ENCODE measurements at places on chromosomes 3 and 15. TPM values are rescaled to one million over a fixed set of nuclear protein-coding genes. Genes with fewer than 3 reads are reported as not detected.

The DAZL gene
- not detected for total RNA-seq

The IL12A gene
- total RNA-seq: 0.40 TPM

The PP2D1 gene
- total RNA-seq: not detected

GRCh38 chr3:177231242-177231641, 34.0 kb upstream of the TBL1XR1 start:
- DNase-seq: no peak

GRCh38 chr3:42668793-42669217, 15.3 kb downstream of the ZBTB47 start:
- DNase-seq: no peak

DNA sequence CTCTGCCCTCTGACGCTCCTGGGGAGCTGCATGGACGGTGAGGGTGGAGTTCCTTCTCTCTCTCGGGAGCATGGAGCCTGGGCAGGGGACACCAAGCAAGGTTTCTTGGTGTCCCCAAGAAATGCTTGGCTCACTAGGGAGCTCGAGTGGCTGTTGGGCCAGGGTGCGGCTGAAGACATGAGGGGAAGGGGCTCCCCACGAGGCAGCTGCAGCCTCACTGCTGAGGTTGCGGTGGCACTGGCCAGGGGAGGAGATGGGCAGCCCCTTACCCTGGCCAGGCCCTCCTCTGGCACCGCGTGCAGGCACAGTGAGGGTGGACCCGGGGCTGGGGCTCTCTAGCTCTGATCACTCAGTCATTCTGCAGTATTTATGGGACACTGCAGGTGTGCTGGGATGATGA, 43.5 kb upstream of the SLC41A3 start:
- no peak for DNase-seq

The STX19 gene
- total RNA-seq: not detected

The TM4SF4 gene
- total RNA-seq: not detected

GRCh38 chr15:69338535-69339213, 40.0 kb downstream of the PAQR5 start:
- DNase-seq: no peak

The PLS1 gene
- 3.4 TPM for total RNA-seq

GRCh38 chr15:48076454-48076853, 44.3 kb upstream of the SLC24A5 start:
- DNase-seq: no peak

- DNase-seq: no peak
Measured at GRCh38 chr15:33581032-33581431, 270.3 kb downstream of the RYR3 start.

DNA sequence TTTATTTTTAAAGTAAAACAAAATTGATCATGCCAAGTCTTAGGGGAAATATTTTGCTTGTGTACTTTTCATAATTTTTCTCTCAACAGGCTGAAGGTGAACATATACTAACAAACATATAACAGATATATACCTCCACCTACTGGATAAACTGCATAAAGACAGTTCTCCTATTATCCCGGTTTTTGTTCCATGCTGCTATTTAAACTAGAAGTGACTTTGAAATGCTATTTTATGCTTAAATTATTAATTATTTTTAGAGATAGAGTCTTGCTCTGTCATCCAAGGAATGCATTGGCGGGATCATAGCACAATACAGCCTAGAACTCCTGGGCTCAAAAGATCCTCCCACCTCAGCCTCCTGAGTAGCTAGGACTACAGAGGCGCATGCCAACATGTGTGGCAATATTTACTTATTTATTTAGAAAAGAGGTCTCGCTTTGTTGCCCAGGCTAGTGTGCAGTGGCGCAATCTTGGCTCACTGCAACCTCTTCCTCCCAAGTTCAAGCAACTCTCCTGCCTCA, 49.8 kb downstream of the ST3GAL6 start:
- no peak for DNase-seq

DNA sequence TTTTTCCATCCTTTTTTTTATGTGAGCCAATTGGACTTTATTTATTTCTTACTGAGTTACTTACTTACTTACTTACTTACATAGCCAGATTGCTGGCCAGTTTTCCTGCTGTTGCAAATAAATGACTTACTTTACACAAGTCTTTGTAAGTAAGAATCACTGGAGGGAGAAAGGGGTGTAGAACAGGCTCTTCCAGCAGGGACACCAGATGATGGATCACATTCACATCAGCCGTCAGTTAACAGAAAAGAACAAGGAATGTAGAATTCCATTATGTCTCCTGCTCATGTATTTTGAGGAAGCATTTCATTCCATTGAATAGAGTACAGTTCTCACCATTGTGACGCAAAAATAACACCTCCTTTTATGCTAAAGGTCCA, 188.6 kb downstream of the FNDC3B start:
- no peak for DNase-seq

DNA sequence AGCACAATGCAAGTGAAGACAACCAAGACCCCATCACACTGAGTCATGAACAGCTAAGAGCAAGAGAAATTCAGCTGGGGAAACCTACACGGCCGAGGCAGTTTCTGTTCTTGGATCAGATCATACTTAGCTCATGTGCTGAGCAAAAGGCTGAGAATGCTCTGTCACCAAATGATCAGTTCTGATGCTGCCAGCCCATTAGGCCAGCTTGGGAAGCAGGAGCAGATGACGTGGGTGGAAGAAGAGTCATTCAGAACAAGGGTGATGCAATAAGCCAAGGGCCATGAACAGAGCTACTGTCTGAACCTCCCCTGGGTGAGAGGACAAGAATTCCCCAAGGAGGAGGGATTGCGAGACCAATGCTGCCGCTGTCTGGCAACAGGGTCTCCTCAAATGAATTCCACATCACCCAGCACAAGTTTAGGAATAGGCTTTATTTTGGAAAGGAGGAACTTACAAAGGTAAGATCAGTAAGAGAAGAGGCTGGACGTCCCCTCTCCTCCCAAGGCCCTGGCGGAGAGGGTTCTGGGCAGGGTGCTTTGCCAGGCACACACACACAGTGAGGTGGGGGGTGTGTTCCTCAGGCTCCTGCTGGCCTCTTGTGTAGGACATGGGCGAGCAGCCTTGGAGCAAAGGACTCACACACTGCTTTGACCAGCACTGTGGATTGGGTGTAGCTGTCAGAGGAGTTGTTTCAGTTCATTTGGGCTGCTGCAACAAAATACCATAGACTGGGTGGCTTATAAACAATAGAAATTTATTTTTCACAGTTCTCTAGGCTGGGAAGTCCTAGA, 65.6 kb upstream of the CTXND1 start:
- no peak for DNase-seq

The DISP2 gene
- total RNA-seq: 0.07 TPM

DNA sequence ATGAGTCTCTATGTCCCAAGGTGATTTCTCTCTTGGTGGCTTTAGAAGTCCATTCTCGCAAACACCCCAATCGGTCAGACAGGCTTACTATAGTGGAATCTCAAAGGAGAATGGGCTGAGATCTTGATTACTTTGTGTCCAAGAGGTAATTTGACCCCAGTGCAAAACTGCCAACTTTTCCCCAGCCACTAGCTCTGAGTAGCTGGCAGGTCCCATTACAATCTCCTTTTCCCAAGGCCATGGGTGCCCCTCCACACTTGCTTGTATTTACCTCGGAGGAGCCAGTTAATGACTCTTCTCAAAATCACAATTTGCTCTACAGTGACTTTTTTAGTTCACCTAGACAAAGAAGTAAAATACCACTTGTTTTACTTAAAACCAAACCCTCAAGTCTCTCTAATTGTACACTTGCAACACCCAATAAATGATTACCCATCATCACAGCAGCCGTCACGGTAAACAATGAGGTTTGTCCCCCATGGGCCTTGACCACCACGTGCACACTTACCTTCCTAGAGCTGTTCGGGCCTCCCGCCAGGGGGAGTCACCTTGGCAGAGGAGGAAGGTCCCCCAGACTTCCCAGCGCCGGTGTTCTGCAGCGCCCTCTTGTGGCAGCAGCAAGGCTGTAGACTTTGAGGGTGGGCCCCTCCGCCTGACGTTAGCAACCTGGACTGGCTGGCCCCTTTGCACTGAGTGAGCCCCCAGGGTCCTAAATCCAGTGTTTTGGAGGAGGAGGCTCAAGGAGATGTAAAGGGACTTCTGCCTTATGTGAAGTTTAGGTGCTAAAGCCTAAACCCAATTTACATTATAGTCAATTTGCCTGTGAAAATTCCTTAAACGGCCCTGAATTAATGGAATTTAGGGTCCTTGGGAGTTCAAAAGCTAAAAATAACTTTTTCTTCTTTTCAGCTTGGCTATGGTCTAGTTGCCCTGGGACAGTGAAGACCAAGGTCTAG, 18.7 kb upstream of the HDAC11 start:
- DNase-seq: no peak

DNA sequence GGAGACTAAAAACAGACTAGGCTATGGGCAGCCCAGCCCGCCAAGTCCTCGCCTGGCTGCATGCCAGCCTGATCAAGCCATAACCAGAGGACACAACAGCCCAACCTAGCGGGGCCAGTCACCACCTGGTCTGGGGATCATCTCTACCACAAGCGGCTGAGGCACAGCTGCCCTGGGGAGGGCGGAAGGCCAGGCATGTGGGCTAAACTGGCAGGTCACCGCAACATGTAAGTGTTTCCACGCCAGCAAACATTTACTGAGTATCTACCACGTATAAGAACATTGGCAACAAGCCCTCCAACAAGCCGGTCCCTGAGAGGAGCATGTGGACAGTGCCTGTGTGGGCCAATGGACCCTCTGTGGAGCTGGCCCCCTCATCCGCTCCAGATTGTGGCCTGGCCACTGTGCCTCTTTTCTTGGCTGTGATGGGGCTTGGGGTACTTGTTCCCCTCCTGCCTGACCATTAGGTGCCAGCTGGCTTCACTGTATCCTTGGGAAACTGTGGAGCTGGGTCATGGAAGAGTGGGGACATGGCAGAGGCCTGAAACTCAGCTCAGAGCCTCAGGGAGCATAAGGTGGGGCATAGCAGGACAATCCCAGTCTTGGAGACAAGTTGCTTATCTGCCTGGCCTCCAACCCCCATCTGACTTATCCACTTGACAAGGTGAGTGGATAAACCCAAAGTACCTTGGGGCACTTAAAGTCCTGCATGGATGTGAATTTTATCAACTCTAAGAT, 9.0 kb downstream of the UBXN7 start:
- DNase-seq: no peak

The SCAMP2 gene
- 21.9 TPM for total RNA-seq

GRCh38 chr15:67446449-67446848, 74.5 kb upstream of the C15orf61 start:
- DNase-seq: no peak

DNA sequence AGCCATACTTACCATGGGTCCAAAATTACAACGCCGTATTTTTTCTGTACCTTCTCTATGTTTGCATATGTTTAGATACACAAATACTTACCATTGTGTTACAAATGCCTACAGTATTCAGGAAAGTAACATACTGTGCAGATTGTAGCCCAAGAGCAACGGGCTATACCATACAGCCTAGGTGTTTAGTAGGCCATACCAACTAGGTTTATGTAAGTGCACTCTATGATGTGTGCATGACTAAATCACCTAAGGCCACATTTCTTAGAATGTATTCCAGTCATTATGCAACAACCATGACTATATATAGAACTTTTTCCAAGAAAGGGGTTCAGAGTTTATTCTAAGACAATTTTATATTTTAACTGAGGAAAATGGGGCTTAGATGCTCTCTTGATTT, 411.7 kb downstream of the MAGI1 start:
- no peak for DNase-seq

DNA sequence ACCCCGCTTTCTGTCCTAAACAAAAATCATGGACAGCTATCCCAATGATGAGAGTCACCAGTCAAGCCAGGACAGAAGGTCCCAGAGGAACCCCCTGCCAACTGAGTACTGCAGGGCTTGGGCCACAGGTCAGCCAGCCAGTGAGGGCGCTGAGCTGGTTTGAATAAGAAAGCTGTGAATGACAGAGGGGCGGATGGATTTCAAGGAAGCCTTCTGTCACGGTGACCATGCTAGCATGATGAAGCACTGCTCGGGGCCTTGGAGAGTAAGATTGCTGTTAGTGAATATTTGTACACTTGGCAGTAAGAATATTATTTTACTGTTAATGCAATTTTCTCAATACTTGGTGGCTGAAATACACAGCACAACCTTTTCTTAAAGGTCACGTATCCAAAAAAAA, 734.0 kb upstream of the NR2F2 start:
- no peak for DNase-seq

DNA sequence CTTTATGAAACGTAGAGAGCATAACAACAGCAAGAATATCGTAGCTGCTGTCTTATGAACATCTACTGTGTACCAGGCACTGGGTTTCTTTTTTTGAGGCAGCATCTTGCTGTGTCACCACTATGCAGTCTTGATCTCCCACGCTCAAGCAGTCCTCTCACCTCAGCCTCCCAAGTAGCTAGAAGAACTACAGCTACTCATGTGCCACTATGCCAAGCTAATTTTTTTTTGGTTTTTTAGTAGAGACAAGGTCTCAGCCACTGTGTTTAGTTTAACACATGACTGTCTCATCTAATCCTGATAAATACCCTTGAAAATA, 129.9 kb downstream of the VGLL4 start:
- no peak for DNase-seq

DNA sequence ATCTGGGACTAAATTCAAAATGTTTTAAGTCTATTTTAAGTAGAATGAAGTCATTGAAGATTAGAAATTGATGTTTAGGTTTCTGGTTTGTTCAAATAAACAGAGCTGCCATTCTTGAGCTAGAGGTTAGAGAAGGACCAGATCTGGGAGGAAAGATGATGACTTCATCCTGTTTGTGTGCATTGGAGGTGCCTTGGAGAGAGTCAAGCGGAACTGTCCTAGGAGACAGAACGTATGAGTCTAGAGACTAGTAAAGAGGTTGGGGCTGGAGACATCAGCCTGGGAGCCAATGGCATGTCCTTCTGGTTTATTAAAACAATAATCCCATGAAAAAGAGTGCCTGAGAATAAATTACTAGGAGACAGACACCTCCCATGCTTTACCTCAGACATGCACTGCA, 303.4 kb downstream of the KBTBD8 start:
- no peak for DNase-seq

The ADAMTS17 gene
- total RNA-seq: 0.13 TPM

The FBXW12 gene
- not detected for total RNA-seq

DNA sequence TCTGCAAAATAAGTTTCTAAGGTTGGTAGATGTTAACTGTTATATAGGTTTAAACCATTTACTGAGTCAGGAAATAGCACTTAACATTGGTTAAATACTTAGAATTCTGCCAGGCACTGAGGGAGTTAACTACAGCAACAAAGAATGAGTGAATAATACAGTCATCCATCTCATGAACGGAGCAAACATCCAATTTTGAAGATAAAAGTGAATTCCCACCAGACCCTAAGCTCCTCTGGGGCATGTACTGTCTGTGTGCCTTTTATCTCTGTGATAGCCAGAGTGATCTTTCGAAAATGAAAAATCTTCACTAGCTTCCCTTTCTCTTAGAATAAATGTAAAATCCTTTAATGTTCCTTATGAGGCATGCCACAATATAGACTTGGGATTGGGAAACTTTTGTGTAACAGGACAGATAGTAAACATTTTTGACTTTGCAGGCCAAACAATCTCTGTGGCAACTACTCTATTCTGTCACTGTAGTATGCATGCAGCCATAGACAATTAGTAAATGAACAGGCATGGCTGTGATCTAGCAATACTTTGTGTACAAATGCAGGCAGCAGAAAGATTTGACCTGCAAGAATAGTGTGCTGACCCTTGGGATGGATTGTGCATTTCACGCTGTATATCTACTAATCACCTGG, 294.5 kb upstream of the LMCD1 start:
- DNase-seq: no peak

The RPP25 gene
- 13.2 TPM for total RNA-seq

GRCh38 chr3:14879211-14879874, 60.6 kb downstream of the FGD5 start:
- DNase-seq: no peak

GRCh38 chr3:64687086-64687780, 567 bp downstream of the ADAMTS9 start:
- DNase-seq: no peak
